ENCODE measurements at places on chromosomes 4 and X. TPM values are rescaled to one million over a fixed set of nuclear protein-coding genes. Genes with fewer than 3 reads are reported as not detected.

DNA sequence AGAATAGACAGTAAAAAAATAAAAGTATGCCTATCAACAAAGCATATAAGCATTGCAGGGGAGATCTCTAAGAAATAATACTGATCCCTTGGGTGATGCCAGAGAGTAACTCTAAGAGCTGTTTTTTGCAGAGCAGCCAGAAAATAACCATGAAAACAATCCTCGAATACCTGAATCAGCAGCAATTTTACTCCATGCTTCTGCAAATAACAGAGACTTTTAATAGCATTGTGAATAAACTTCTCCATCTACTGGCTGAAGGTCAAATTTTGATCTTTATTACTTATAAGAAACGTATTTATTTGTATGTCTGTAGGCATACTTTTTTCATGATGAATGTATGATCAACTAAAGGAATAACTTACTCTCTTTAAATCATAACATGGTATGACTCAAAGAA is 334.5 kb downstream of the GALNTL6 start:
- H3K36me3 ChIP-seq: no peaks in the 10 kb centered on the region
- H3K4me3 ChIP-seq: no peak overlapping the region
- H3K27me3 ChIP-seq: no peaks in the 10 kb centered on the region
- H3K27ac ChIP-seq: no peak overlapping the region
- no peaks in the 10 kb centered on the region for H3K4me1 ChIP-seq
- no peak for DNase-seq

GRCh38 chr4:73847526-73848182 is 5.4 kb upstream of the PF4V1 start:
- no peaks in the 10 kb centered on the region for H3K27me3 ChIP-seq
- no peak overlapping the region for H3K27ac ChIP-seq
- no peak for DNase-seq

The ADRA2C gene
- total RNA-seq: 3.2 TPM

DNA sequence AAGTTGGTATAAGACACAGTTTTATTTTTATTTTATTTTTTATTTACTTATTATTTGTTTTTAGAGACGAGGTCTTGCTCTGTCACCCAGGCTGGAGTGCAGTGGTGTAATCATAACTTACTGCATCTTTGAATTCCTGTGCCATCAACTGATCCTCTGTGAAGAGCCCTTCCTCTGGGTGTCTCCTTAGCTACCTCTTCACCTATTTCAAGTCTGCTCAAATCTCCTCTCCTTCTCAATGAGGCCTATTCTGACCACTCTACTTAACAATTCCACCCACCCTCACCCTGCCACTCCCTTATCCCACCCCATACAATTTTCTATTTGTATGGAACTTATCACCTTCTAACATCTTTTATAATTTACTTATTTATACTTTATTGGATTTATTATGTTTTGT is 183.4 kb downstream of the PPP3CA start:
- no peaks in the 10 kb centered on the region for H3K36me3 ChIP-seq
- no peaks in the 10 kb centered on the region for H3K4me1 ChIP-seq
- no peaks in the 10 kb centered on the region for H3K27me3 ChIP-seq
- H3K27ac ChIP-seq: no peak overlapping the region
- H3K4me3 ChIP-seq: no peak overlapping the region
- no peak for DNase-seq

The INTU gene
- total RNA-seq: 11.6 TPM

GRCh38 chrX:7515681-7516413 is 327.1 kb upstream of the VCX start:
- no peak overlapping the region for H3K4me3 ChIP-seq
- no peaks in the 10 kb centered on the region for H3K27me3 ChIP-seq
- no peak for DNase-seq
- H3K4me1 ChIP-seq: no peaks in the 10 kb centered on the region
- no peak overlapping the region for H3K27ac ChIP-seq

- no peak for DNase-seq
- H3K36me3 ChIP-seq: no peaks in the 10 kb centered on the region
- no peaks in the 10 kb centered on the region for H3K4me1 ChIP-seq
- H3K27ac ChIP-seq: no peak overlapping the region
- H3K27me3 ChIP-seq: peaks cover 24% of the 10 kb centered on the region
- H3K4me3 ChIP-seq: peak overlapping the region; percentile 49
Measured at GRCh38 chr4:121952290-121952689, 430 bp upstream of the TRPC3 start.

The ARFIP1 gene
- 36.4 TPM for total RNA-seq

GRCh38 chr4:110224142-110224541 is 25.7 kb upstream of the ELOVL6 start:
- H3K4me1 ChIP-seq: no peaks in the 10 kb centered on the region
- no peak for DNase-seq
- no peaks in the 10 kb centered on the region for H3K36me3 ChIP-seq
- H3K27ac ChIP-seq: no peak overlapping the region

- H3K36me3 ChIP-seq: no peaks in the 10 kb centered on the region
- no peak for DNase-seq
- H3K4me3 ChIP-seq: no peak overlapping the region
Measured at GRCh38 chrX:15292861-15293260, 22.6 kb downstream of the ASB11 start.

DNA sequence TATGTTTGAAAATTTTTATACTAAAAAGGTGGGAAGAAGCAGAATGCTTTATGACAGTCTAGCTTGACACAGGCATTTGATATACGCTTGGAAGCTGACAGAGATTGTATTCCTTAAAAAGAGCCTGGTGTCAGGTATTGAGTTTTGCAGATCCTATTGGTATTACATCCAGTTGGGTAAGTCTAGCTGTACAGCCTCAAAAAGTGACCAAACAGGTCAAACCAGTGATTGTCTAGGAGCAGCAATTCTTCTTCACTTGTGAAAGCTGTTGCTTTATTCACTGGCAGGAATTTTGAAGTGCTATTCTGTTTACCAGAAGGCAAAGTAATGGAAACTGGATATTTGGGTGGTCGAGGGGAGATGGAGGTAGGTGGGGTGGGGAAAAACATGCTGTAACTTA is 77.5 kb downstream of the UCHL1 start:
- no peak overlapping the region for H3K4me3 ChIP-seq
- no peaks in the 10 kb centered on the region for H3K27me3 ChIP-seq
- H3K36me3 ChIP-seq: no peaks in the 10 kb centered on the region

DNA sequence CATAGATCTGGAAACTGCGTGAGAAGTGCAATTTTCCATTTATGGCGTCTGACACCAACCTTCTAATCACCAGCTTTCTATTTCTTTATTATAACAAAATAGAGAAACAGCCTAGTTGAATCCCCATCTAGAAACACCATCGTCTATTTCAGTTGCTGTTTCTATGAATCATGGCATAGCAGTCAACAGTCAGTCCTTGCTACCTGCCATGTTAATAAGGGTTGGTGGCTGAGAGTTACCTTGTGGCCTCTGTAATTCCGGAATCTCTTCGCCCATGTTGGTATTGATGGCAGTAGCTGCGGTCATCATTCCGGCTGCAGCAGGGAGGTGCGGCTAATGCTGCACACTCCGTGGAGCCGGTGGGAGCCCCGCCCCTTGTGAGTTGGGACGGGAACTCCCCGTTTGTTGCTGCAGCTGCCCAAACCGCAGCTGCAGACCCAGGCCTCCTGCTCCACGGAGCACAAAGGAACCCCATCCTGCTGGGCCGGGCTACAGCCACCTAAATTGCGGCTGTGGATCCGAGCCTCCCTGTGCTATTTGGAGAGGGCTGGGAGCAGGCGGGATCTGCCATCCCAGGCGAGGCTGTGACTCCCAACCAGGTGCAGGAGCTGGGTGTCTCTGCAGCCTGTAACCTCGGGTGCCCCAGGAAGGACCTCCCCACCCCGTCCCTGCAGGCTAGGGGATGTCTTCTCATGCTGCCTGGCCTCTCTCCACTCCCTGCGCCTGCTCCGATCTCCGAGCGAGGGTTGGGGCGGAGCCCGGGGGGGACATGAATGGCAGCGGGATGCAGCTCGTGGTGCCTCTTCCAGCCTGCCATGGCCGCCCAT is 115.4 kb upstream of the STK26 start:
- H3K27me3 ChIP-seq: no peaks in the 10 kb centered on the region
- H3K4me1 ChIP-seq: no peaks in the 10 kb centered on the region
- no peak for DNase-seq
- no peak overlapping the region for H3K27ac ChIP-seq
- H3K36me3 ChIP-seq: no peaks in the 10 kb centered on the region

The NUDT10 gene
- 0.12 TPM for total RNA-seq

DNA sequence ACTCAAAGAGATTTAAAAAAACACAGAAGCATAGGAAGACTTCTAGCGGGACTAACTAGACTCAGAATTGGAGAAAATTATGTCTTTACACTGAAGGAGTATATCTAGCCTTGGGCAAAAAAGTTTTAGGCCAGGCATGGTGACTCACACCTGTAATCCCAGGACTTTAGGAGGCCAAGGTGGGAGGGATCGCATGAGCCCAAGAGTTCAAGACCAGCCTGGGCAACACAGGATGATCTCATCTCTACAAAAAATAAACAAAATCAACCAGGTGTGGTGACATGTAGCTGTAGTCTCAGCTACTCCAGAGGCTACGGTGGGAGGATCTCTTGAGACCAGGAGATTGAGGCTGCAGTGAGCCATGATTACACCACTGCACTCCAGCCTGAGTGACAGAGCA is 99.5 kb downstream of the NEUROG2 start:
- H3K4me1 ChIP-seq: no peaks in the 10 kb centered on the region
- no peak overlapping the region for H3K27ac ChIP-seq
- H3K36me3 ChIP-seq: peaks cover 62% of the 10 kb centered on the region
- DNase-seq: no peak
- no peaks in the 10 kb centered on the region for H3K27me3 ChIP-seq
- no peak overlapping the region for H3K4me3 ChIP-seq

- H3K4me3 ChIP-seq: no peak overlapping the region
- H3K36me3 ChIP-seq: no peaks in the 10 kb centered on the region
- DNase-seq: no peak
- no peaks in the 10 kb centered on the region for H3K4me1 ChIP-seq
Measured at GRCh38 chr4:6753891-6754290, 28.6 kb upstream of the KIAA0232 start.

The VCX3B gene
- not detected for total RNA-seq

DNA sequence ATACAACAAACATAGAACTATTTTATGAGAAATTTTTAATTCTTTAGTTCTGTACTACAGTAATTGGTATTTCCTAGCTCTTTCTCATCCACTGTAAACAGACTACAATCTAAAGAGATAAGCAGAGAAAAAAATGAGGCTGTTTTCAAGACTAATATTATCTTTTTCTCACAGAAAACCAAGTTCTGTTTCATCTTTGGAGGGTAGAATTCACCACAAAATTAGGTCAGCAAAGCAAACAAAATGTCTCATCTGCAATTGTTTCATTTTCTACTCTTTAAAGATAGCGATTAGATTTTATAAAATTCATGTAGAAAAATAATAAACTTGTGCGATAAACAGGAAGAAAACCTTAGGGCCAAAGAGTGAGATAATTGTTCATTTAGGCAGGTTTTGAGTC is 10.8 kb downstream of the APOO start:
- no peaks in the 10 kb centered on the region for H3K27me3 ChIP-seq
- no peak overlapping the region for H3K27ac ChIP-seq
- no peaks in the 10 kb centered on the region for H3K36me3 ChIP-seq
- DNase-seq: no peak
- H3K4me3 ChIP-seq: no peak overlapping the region
- peaks cover 23% of the 10 kb centered on the region for H3K4me1 ChIP-seq

- no peak overlapping the region for H3K4me3 ChIP-seq
- no peaks in the 10 kb centered on the region for H3K36me3 ChIP-seq
- no peak overlapping the region for H3K27ac ChIP-seq
- no peak for DNase-seq
- no peaks in the 10 kb centered on the region for H3K4me1 ChIP-seq
- H3K27me3 ChIP-seq: no peaks in the 10 kb centered on the region
Measured at GRCh38 chrX:154472685-154473632, 6.1 kb downstream of the LAGE3 start.

- no peaks in the 10 kb centered on the region for H3K4me1 ChIP-seq
- no peaks in the 10 kb centered on the region for H3K27me3 ChIP-seq
- H3K36me3 ChIP-seq: no peaks in the 10 kb centered on the region
- no peak overlapping the region for H3K27ac ChIP-seq
- DNase-seq: no peak
Measured at GRCh38 chrX:74931214-74931613, 6.0 kb upstream of the NEXMIF start.

- no peak overlapping the region for H3K4me3 ChIP-seq
- no peaks in the 10 kb centered on the region for H3K36me3 ChIP-seq
- no peaks in the 10 kb centered on the region for H3K4me1 ChIP-seq
- H3K27ac ChIP-seq: peak overlapping the region; percentile 29
Measured at GRCh38 chr4:189613207-189613606, 327.5 kb upstream of the FRG1 start.

DNA sequence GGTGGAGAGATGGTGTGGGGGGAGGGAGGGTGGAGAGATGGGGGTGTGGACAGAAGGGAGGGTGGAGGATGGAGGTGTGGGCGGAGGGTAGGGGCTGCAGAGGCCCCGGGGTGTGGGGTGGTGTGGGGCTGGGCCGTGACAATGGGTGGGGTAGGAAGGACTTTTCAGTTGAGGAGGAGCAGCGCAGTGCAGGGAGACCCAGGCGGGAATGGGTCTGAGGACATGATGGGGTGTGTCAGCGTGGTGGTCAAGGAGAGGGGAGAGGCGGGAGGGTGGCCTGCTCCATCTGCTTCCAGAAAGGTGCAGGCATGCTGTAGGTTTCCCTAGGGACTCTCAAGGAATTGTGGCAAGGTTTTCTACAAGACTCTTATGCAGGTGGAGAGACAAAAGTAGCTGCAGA is 48.9 kb downstream of the RGS12 start:
- H3K4me1 ChIP-seq: no peaks in the 10 kb centered on the region
- no peaks in the 10 kb centered on the region for H3K36me3 ChIP-seq
- H3K4me3 ChIP-seq: no peak overlapping the region
- no peaks in the 10 kb centered on the region for H3K27me3 ChIP-seq

DNA sequence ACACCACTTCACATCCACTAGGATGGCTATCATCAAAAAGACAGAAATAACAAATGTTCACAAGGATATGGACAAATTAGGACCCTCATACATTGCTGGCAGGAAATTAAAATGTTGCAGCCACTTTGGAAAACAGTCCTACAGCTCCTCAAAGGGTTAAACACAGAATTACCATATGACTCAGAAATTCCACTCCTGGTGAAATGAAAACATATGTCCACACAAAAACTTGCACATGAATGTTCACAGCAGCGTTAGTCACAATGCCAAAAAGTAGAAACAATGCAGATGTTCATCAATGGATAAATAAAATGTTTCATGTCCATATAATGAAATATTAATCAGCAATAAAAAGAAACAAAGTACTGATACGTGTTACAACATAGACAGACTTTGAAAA is 15.1 kb downstream of the S100G start:
- no peak for DNase-seq
- no peak overlapping the region for H3K4me3 ChIP-seq
- no peaks in the 10 kb centered on the region for H3K4me1 ChIP-seq
- no peak overlapping the region for H3K27ac ChIP-seq

Data from left lung (tissue), 14 donors.